NCI-H460 (cell line): ENCODE measurements at places on chromosomes 1 and 21.

DNA sequence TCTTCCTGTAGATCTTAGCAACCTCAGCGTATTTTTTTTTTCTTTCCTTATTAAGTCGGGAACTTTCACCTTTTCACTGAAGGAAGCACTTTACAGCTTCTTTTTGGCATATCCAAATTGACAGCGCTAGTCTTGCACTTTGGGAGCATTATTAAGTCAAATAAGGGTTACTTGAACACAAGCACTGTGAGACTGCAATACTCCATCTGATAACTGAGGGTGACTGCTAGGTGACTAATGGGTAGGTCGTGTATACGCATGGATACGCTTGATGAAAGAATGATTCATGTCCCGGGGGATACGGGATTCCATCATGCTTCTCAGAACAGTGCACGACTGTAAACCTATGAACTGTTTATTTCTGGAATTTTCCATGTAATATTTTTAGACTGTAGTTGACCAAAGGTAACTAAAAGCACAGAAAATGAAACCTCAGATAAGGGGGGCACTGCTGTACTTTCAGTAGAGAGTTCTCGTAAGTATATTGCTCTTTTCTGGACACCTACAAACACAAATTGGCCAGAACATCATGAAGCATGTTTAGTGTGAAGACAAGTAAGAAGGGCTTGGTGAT lies 364.7 kb downstream of the SMYD3 start:
- peak; percentile 90 for DNase-seq

GRCh38 chr1:147794570-147794969 lies 34.2 kb upstream of the GJA5 start:
- DNase-seq: no peak

DNA sequence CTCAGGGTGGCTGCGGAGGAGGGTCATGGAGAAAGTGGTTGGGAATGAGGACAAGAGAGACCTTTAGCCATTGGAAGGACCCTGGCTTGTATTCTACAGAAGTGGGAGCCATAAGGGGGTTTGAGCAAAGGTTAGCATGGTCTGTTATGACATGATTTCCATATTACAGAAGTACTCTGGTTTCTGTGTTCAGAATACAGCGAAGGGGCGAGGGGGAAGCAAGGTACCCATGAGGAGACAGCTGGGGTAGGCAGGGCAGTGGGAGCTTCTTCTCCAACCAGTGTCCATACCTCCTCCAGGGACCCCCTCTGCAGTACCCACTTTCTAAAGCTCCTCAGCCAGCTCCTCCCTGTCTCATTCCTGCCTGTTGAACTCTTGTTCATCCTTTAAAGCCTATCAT lies 21.9 kb upstream of the KCNE1 start:
- no peak for DNase-seq

DNA sequence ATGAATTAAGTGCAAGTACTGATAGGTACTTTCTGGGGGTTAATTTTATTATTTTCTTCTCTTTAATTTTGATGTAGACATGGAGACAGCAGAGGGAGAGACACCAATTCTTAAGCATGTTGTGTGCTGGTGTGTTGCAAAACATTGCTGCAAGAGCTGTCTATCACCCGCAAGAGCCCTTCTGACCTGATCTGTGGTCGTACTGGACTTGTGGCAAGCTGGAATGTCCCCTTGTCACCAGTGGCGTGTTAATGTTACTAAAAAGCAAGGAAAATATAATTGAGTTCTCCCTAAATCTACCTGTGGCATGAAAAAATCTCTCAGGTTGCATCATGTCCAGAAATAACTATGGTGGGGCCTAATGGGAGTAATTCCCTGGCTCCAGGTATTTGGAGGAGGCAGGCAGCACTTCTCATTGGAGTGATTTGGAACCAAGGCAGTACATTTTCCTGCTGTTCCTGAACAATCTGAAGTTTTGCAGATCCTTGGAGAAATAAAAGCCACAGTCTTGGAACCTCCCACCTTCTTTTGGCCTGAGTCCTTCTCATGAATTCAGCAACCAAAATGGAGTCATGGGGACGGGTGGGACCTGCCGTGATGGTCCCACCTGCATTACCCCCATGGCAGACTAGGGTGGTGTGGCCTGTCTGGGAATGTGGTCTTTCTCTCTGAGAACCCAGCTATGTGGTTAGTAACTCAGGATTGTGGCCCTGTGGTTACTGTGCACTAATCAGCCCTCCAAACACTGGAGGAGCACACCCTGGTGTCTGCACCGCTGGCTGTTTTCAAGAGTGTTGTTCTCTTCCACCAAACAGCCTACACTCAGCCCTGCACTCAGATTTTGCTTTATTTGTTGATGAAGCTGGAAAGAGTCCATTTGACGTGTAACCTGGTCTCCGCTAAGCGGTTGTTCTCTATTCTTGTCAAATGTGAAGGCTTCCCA lies 57.4 kb downstream of the GALNT2 start:
- DNase-seq: no peak
